NCI-H2107 (cell line): ENCODE measurements at places on chromosomes 1 and 21.

DNA sequence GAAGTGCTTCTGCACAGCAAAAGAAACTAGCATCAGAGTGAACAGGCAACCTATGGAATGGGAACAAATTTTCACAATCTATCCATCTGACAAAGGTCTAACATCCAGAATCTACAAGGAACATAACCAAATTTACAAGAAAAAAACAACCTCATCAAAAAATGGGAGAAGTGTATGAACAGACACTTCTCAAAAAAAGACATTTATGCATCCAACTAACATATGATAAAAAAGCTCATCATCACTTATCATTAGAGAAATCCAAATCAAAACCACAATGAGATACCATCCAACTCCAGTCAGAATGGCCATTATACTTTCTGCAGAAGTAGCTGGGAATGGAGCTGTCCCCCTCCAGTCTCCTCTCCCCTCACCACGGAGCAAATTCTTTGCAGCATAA lies 2.9 kb upstream of the OR2M3 start:
- DNase-seq = no peak

- peak; percentile 54 for DNase-seq
Measured at GRCh38 chr1:201686714-201687455, 142.1 kb upstream of the IPO9 start.

GRCh38 chr1:54259546-54260140 lies 59.7 kb downstream of the MRPL37 start:
- no peak for DNase-seq

DNA sequence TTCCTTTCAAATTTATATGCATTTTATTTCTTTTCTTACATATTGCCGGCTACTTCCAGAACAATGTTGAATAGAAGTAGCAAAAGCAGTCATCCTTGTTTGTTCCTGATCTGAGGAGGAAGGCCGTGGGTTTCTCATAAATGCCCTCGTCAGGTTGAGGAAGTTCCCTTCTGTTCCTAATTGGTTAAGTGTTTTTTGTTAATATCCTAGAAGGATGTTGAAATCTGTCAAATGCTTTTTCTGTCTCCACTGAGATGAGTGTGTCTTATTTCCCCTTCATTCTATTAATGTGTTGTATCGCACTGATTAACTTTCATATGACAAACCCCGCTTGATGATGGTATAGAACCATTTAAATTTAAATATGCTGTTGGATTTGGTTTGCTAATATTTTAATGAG lies 15.4 kb downstream of the TTLL10 start:
- DNase-seq = no peak

- DNase-seq = no peak
Measured at GRCh38 chr21:17128132-17128531, 384.7 kb upstream of the CXADR start.

- DNase-seq = no peak
Measured at GRCh38 chr1:80445033-80445432, 1355.7 kb upstream of the ADGRL2 start.

- no peak for DNase-seq
Measured at GRCh38 chr1:100912019-100912418, 16.1 kb downstream of the SLC30A7 start.

GRCh38 chr21:32322676-32323075 lies 24.0 kb downstream of the MRAP start:
- DNase-seq = no peak

- DNase-seq = no peak
Measured at GRCh38 chr21:39313042-39313570, 326 bp downstream of the BRWD1 start.
